ENCODE measurements at places on chromosomes 12 and 14. TPM values are rescaled to one million over a fixed set of nuclear protein-coding genes. Genes with fewer than 3 reads are reported as not detected.

Gene C12orf50
- total RNA-seq = not detected

Gene CHST11
- total RNA-seq = 9.7 TPM

Gene C3AR1
- total RNA-seq = not detected

Gene PPP1R1A
- total RNA-seq = not detected

Gene KRT6C
- total RNA-seq = not detected

Gene MYH7
- total RNA-seq = not detected

Gene NANOG
- not detected for total RNA-seq

Gene INHBC
- 0.37 TPM for total RNA-seq

Gene EXD2
- total RNA-seq = 14.7 TPM

Gene RALGAPA1
- 200 TPM for total RNA-seq

Gene RASSF9
- total RNA-seq = 1.7 TPM

Gene GPR65
- total RNA-seq = not detected

Gene EPS8
- 41.4 TPM for total RNA-seq

Gene VDR
- total RNA-seq = 22.3 TPM

Gene MYF5
- not detected for total RNA-seq
